ENCODE measurements at places on chromosomes 3 and 15.

GRCh38 chr15:72184165-72184811 lies 13.3 kb downstream of the GRAMD2A start:
- DNase-seq: no peak

GRCh38 chr3:126149256-126149902 lies 31.0 kb downstream of the ALDH1L1 start:
- no peak for DNase-seq

DNA sequence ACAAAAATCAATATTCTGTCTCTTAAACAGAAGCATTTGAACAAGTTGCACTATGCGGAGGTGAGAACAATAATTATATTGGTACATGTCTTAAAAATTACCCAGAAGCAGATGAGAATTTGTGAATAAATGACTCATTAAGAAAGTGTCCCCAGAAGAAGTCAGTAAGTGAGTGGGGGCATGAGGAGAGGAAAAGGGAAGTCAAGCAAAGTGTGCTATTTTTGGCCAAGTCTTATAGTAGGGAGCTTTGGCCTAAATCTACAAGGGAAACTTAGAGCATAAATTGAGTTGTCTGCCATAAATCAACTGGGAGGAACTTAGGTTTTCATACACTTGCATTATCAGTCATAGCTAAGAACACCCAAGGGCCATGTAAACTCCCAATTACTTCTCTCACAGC lies 86.9 kb upstream of the SATB1 start:
- DNase-seq: no peak

DNA sequence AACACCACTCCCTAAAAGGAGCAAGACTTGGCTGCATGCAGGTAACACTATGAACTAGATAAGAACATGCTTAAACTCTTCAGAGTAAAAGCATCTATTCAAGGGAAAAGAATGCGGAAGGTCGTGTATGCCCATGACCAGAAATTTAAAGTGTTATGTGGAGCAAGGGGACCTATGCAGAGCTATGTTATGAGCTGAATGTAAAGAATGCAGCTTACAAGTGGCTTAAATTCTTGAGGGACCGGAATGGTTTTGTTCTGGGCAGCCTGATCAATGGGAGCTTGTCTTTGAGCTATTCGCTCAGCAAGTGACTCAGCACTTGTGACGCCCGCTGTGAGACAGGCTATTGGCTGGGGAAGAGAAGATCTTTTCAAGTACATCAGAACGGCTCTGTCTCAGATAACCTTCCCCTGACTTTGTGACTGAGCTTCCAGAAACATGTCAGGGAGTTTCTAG lies 367.5 kb upstream of the THBS1 start:
- DNase-seq: no peak

DNA sequence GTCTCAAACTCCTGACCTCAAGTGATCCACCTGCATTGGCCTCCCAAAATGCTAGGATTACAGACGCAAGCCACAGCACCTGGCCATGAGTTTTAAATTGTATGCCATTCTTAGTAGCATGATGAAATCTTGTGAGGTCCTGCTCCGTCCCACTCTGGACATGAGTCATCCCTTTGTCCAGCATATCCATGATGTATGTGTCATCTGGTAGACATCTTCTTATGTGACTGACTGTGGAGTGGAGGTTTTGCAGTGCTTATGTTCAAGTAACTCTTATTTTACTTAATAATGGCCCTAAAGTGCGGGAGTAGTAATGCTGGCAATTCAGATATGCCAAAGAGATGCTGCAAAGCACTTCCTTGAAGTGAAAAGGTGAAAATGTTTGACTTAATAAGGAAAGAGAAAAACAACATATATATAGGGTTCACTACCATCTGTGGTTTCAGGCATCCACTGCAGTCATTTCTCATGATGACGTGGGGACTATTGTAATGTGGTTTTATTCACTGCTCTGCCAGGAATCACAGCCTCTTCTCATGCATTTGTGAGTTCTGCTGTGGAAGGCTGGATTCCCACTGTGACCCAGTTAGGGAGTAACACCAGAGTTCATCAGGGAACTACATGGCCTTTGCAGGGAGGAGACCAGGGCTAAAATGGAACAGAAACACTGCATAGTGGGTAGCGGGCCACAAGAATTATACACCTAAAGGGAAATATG lies 204.6 kb upstream of the STRIT1 start:
- no peak for DNase-seq

DNA sequence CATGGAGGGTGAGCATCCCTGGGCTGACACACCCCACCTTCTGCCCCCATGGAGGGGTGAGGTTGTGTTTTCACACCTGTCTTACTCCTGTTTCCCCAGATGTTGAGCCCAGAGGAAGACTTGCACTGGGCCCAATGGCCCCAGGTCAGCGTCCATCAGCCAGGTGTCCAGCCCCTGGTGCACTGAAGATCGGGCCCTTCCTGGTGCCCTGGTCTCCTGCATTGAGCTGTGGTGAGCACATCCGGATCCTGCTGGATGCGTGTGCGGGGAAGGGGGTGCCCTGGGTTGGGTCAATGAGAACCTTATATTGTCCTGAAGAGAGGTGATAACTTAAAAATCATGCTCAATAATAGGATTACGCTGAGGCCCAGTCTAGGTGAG lies 227.3 kb downstream of the SNRPN start:
- DNase-seq: no peak

DNA sequence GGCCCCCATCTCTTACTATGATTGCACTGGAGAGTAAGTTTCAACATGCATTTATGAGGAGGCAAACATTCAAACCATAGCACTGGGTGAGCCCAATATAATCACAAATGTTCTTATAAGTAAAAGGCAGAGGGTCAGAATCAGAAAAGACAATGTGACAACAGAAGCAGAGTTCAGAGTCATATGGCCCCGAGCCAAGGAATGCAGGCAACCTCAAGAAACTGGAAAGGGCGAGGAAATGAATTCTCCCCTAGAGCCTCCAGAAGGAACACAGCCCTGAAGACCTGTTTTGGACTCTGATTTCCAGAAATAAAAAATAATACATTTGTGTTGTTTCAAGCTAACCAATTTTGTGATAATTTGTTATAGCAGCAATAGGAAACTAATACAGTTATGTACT lies 81.3 kb upstream of the ABI3BP start:
- DNase-seq: no peak

GRCh38 chr3:49967291-49967690 lies 27.3 kb downstream of the RBM6 start:
- DNase-seq: no peak

DNA sequence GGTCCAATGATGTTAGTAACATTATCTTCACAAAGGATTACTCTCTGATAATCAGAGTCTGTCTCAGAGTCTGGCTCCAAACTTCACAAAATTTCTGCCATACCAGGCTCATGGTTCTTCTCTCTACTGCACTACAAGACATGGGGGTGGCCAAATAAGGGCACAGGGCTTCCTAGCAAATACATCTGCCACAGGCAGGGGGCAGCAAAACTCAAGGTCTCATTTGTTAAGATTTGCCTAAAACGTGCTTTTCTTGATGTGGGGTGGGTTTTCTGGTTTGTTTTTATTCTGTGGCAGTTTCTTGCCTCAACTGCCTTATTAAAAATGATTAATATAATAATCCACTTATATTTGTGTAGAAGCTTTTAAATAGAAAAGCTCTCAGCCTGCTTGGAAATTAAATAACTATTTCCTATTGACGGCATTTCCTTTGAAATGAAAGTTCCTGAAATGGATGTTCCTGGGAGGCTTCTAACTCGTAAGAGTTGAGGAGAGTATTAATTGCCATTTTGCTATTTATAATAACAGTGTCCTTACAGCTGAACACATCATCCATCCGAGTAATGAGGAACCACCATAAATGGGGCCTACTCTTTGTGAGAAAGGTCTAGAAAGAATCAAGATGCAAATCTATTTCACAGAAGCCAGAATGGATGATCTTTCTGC lies 53.8 kb downstream of the SST start:
- peak; percentile 10 for DNase-seq

GRCh38 chr3:174110761-174111160 lies 713.2 kb downstream of the NLGN1 start:
- no peak for DNase-seq

DNA sequence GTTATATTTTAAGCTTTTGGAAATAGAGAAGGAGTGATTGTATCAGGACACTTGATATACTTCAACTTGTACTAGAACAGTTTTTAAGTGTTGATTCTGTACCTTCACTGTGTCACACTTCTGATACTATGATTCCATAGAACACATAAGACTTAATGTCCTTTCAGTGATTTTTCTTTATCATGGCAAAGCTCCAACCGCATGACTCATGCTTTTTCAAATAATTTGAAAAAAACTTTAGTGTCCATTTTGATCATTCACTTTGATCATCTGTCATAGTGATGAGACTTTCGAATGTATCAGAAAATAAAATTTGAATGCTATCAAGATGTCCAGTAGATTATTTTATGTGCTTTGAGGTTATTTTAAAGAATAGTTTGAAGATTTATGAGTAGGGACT lies 32.0 kb downstream of the AP4E1 start:
- DNase-seq: no peak

GRCh38 chr3:4583416-4583815 lies 90.3 kb downstream of the ITPR1 start:
- no peak for DNase-seq

DNA sequence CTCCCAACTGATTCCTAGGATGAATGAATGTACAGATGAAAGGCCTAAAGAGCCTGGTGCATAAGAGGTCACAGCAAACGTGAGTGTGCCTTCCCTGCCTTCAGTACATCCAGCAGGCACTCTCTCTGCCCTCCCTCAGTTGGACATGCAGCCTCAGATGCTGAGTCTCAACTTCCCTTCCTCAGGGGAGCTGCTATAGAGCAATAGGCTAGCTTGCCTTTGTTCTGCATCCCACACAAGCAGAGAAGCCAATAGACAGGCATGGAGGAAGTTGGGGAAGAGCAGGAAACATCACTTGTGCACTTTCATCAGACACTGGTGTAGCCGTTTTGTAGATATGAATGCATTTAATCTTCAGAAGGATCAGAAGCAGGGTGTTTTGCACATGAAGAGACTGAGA lies 147.5 kb upstream of the THBS1 start:
- DNase-seq: no peak

DNA sequence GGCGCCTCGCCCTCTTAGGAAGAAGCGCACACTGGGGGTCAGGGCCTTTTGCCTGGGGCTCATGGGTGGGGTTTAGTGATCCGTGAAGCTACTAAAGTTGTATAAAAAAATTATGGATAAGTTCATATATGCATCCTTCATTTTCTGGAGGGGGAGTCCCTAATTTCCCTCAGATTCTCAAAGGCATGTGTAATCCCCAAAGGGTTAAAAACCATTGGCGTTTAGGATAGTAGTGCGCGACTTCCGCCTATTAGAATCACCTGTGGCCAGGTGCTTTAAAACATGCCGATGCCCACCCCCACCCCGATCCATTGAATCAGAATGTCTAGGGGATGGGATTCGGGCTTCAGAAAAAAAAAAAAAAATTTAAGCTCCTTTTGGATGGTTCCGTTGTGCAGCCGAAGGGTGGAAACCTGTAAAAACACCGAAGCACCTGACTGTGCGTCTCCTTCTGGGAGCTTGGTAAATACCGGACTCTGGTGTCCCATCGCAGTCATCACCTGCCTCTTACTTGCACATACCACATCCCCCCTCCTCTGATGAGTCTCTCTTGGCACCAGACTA lies 570 bp downstream of the APH1B start:
- DNase-seq: no peak

DNA sequence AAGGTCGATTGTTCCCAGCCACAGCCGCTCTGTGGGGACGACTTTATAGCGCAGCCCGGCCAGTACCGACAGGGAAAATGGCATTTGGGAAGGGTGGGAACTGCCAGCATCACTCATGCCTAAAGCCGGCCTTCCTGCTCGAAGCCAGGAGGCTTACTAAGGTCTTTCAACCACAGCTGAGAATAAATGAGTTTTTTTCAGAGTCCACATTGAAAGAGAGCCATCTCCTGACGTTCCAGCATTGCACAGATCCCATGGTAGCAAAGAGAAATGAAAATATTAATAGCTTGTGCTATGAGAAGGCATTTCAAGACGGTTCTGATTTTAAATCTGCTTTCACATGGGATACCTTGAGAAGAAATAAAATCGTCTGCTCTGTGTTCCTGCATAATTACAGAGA lies 230.2 kb upstream of the IGF1R start:
- DNase-seq: no peak

DNA sequence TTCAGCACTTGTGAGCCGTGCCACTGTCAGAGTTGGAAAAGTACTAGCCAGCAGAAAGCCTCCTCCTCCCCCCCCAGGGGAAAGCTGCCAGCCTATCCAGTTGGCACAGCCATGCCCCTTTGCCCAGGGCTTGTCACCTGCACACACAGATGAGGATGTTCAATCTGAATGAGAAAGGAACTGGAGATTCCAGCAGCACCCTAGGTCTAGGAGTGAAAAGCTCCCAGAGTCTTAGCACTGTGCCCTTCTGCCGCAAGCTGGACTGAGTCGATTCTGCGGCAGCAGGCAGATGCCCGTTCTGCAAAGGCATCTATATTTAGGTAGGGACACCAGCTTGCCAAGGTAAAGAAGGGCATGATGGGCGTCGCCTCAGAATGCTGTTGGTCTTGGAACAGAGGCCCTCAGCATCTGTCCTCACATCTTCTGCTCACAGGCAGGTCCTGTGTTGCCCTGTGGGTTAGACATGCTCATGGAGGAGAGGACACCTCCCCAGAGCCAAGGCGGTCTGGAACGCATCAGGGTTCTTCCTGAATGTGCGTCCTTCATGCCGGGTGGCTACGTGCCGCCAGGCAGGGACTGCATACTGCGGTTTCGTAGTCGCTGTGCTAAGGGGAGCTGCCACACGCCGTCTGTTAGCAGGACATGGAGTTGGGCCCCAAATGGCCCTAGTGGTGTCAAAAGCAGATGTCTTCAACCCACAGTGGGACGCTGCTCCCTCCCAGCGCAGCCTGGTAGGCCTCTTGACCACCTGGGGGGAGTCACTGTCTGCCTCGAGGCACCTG lies 109.5 kb downstream of the VGLL4 start:
- DNase-seq: no peak

GRCh38 chr3:10962481-10963036 lies 30.0 kb upstream of the SLC6A1 start:
- DNase-seq: no peak

GRCh38 chr15:71294911-71295602 lies 179.8 kb downstream of the THSD4 start:
- DNase-seq: no peak

DNA sequence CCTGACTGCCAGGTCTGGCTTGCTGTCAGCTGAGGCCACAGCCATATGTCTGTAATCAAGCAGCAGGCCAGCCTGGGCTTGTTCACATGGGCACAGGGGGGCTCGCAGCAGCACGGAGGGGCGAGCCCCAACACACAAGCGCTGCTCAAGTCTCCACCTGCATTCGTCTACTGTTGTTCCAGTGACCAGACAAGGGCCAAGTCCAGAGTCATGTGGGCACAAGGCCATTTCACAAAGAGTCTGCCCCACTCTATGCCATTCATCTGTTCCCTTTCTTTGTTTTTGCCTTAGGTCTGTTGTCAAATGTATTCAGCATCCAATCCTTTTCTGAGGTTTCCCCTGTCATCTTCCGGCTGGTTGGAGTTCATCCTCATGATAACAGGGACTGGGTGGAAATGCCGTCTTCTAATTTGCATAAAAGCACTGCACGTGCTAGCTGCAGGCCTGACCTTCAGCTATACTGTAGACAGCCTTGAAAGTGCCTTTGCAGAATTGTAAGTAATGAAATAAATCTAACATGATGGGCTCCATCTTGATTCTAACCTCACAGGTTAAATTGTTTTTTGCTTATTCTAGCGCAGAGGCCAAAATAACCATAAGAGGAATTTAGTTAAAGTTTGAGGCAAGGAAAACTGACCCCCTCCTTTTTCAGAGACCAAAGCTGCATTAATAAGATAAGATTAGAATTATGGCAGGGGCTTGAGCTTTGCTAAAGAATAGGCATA lies 28.6 kb upstream of the KBTBD12 start:
- DNase-seq: no peak

GRCh38 chr3:34132069-34132692 lies 333.8 kb downstream of the PDCD6IP start:
- DNase-seq: no peak

- DNase-seq: no peak
These were observed 78.0 kb downstream of the TGFBR2 start for GRCh38 chr3:30684356-30684755.

Data from activated naive CD4-positive, alpha-beta T cell (primary cell).